ENCODE measurements at places on chromosomes 12 and 14.

- DNase-seq: no peak
These were observed 587.5 kb downstream of the BCL11B start for GRCh38 chr14:98684468-98684867.

DNA sequence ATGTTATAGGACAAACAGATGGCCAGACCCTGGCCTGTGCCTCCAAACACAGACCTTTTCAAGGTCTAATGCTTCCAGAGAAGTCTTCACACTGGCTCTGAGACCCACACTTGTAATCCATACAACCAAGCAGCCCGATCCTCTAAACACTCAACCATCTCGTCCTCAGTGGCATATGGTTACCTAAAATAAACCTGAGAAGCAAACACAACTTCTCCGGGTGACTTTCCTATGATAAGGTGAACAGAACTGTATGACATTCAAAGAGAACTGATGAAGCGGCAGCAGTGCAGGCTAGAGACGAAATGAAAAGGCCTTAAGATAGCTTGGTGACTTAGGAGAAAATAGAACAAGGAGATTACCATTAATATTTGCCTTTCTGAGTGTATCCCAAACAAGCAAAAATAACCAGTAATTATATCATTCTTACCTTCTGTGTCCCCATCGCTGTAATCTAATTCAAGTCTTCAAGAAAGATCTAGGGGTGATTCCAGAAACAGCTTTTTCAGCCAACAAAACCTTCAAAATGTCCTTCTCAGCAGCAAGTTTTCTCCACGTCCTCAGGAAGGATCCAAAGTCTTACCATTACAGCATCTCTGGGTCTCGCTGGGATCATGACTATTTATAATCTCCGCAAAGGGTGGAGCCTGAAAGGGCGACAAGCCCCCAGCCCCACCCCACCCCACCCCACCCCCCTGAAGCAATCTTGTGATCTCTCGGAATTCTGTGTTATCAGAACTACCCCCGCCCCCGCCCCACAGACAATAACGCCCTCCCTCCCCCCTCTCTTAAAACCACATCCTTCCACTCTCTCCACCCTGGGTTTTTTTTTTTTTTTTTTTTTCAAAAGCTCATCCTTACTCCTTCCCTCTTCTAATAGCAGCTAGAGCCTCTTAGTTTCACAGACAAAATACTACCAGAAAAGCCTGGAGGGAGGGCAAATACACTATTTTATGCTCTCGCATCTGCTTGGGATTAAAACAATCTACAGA lies at the start of gene SLC2A3:
Gene SLC2A3, minus strand, starts transcription at position 598 of the 992 bp plus-strand sequence. Its CDS starts 153 bp downstream, at position 445.
- peak; percentile 24 for DNase-seq

GRCh38 chr14:89486505-89486904 lies 69.5 kb upstream of the FOXN3 start:
- no peak for DNase-seq

- no peak for DNase-seq
These were observed 45.3 kb upstream of the PTHLH start for GRCh38 chr12:28017873-28018255.

- DNase-seq: no peak
These were observed 26.5 kb upstream of the ACTN1 start for GRCh38 chr14:69005432-69006148.

- DNase-seq: no peak
These were observed 297.5 kb downstream of the NAV3 start for GRCh38 chr12:78128211-78128610.

GRCh38 chr12:111367661-111368221 lies 1.2 kb downstream of the PHETA1 start:
- DNase-seq: no peak

- no peak for DNase-seq
These were observed 14.2 kb downstream of the DLK1 start for GRCh38 chr14:100740929-100741328.

DNA sequence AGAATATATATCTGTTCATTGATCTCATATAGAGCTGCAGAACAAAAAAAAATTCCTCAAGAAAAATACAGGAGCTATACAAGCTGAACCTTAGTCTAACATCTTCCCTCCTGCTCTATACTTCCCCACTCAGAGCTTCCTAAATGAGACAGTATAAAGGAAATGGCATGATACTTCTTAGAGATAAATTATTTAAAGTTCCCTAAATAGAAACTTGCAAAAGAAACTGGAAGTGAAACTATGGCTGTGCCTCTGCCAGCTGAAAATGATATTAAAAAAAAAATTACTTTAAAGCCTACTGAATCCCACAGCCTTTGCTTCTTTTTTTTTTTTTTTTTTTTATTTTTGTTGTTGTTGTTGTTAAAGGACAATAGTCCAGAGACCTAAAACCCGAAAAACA lies 11.6 kb upstream of the NEK9 start:
- DNase-seq: no peak

GRCh38 chr14:94646481-94646880 lies 34.3 kb downstream of the SERPINA3 start:
- no peak for DNase-seq

DNA sequence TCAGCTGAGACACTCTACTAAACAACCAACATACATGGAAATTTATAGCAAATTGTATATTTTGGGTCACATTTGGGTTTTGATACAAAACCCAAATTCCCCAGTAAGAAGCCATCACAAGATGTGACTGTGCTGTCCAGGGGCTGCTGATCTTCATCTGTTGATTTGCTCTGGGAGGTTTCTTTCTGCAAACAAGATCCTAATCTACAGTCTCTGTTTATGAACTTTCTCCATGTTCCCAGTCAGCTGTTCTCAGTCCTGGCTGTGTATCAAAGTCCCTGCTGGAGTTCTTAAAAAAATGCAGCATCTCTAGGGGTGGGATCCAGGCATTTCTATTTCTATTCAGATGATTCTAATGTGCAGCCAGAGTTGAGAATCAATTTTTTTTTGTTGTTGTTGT lies 85.1 kb downstream of the ATP23 start:
- no peak for DNase-seq

DNA sequence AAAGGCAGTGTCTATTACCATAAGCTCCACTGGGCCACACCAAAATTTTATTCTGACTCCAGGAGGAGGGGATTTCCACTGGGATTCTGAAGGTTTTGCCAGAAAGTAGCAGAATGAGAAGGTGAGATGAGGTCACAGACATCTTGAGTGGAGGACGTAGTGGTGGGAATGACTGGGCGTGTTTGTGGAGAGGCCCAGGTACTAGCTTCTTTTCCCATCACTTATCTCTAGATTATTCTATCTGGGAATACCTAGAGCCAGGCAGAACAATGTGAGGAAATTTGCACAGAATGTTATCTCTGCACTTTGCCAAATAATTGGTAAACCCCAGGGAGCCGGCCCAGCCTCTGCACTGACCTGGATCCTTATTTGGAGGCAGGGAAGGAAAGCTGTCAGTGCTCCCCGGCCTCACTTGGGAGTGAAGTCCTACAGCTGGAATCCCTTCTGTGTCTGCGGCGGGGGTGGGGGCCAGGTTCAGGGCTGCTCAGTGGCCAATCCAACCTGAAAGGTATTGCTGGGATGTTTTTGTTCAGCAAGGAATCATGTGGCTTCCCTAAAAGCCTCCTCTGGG lies 129.4 kb downstream of the C12orf75 start:
- DNase-seq: no peak

DNA sequence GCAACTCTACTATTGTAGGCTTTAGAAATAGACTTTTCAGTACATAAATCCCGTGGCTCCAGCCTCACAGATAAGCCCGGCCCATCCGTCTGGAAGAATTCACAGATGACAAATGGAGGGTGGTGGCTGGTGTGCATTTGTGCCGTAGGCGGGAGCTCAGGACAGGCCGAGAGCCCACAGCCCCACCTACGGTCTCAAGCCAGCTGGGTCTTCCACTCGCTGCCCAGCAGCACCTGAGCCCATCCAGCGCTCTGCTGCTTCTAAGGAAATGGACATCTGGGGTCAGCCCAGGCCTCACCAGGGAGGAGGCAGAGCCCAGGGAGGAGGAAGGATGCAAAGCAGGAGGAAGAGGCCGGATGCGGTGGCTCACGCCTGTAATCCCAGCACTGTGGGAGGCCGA lies 72.8 kb downstream of the KIF26A start:
- DNase-seq: no peak

DNA sequence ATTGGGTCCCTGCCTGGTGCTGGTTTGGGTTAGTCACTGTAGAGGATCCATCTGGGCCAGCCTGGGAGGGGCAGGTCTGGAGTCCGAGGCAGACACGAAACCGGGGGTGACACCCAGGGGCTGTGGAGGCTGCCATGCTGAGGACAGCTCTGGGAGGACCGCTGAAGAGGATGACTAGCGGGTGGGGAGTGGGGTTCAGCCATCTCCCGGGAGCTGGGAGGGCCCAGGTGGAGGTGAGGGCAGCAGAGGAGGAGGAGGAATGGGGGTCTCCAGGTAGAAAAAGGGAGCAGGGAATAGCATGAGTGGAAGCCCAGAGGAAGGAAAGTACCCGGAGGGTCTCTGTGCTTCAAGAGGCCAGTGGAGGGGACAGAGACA lies 4.0 kb upstream of the DIO3 start:
- DNase-seq: no peak

DNA sequence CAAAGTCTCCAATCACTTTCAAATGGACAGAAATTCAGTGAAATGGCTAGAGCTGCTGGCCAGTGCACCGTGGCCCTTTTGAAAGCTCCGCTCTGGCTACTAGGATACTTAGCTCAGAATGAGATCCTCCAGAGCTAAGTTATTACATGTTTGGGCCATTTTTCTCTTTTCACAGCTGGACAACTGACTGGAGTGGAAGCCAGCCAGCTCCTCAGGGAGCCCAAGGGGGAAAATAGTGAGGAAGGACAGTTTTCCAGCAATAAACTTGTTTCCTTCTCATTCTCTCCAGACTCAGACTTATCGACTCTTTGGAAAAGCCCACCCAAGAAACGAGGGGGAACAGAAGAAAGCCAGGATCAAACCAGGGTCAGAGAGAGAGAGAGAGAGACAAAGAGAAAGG lies 266.0 kb downstream of the KSR2 start:
- no peak for DNase-seq

DNA sequence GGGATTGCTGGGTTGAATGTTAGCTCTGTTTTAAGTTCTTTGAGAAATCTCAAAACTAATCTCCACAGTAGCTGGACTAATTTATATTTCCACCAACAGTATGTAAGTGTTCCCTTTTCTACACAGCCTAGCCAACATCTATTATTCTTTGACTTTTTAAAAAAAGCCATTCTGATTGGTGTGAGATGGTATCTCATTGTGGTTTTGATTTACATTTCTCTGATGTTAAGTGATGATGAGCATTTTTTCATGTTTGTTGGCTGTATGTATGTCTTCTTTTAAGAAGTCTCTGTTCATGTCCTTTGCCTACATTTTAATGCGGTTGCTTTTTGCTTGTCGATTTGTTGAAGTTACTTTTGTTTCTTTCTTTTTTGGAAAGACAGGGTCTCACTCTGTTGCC lies 301.1 kb upstream of the OR4E1 start:
- DNase-seq: no peak

- DNase-seq: no peak
These were observed 59.7 kb downstream of the DAO start for GRCh38 chr12:108939594-108939993.

DNA sequence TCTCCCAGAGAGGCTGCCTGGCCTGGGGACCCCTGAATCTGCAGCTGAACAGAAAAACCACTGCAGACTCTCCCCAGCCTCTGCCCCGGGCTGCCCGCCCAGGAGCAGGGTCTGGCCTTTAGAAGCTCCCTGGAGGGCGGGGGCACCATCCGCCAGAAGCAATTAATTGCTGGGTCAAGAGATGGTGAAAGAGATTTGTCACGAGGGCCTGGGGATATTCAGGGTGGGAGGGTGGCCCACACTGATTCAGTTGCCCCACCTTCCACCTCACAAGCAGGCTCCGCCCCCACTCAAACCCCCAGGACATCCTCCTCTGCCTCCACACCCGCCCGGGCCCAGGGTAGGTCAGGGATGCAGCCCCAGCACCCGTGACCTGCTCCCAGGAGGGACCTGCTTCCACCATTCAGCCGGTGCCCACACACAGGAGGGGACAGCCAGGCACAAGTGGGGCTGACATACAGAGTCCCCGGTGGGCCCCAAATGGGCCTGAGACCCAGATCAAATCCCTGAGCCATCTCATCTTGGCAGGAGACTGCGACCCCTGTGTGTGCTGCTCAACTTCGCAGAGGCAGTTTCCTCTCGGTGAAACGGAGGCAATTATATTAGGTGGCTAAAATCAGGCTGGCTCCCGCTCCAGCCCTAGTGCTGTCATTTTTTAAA lies 23.0 kb downstream of the NCOR2 start:
- no peak for DNase-seq

- peak; percentile 84 for DNase-seq
These were observed 16.2 kb downstream of the ACIN1 start for GRCh38 chr14:23078692-23079116.

DNA sequence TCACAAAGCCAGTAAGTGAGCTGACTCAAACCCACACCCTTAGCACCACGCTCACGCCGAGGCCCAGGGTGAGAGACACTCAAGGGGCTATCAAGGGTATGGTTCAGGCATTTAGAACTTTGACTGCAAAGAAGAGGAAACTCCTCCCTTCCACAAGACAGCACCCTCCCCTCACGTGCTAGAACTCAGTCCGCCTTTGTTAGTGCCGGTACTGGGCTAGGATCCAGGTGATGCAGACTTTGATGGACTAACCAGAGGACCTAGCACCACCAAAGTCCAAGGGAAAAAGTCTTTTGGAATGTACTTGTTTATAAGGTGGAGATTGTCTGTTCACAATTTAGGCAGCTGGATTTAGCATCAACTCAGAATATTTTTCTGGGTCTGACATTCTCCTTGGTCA lies 33.7 kb downstream of the VWF start:
- DNase-seq: no peak

GRCh38 chr14:56949828-56950227 lies 139.5 kb upstream of the OTX2 start:
- no peak for DNase-seq

DNA sequence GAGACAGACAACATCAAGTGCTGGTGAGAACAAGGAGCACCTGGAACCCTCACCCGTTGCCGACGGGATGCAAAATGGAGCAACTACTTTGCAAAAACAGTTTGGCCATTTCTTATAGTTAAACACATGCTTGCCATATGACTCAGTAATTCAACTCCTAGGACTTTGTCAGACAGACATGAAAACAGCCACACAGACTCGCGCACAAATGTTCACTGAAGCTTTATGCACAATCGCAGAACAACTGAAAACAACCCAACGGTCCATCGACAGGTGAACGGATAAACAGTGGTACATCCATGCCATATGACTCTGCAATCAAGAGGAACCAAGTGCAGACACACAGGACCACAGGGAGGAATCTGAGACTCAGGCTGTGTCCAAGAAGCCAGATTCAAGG lies 30.8 kb downstream of the NCOR2 start:
- DNase-seq: no peak

DNA sequence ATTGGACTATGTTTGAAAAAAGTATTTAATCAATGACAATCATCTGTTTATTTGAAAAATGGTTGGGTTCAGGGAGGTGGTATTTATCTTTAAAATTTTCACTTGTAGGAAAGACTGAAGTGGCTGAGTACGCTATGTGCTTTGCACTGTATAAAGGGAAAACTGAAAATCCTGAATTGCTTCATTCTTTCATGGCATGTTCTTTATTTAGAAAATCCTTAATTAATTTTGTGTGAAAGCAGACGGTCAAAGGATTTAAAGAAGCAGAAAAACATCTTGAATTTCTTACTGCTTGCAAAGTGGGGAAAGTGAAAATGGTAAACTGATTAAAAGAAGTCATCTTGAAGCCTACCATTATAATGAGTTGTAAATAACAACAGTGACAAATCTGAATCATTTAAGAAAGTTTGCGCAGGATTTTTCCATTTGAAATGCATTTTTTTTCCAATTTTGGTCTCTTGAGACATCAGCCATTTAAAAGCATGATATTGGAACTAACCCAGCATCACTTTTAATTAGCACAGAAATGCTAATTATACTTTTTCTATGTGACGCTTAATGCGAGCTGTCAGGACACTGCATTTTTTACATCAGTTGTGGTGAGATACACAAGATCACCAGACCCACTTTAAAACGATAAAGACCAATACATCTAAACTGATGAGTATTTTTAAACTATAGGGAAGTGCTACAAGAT lies 169.0 kb downstream of the NEDD1 start:
- no peak for DNase-seq
